Pancreas (tissue), 10 donors: ENCODE measurements at places on chromosomes 12 and 14. TPM values are rescaled to one million over a fixed set of nuclear protein-coding genes. Genes with fewer than 3 reads are reported as not detected.
A peak's percentile ranks its signal among the peaks of the same experiment; 100 is the strongest.

GRCh38 chr12:97977870-97978405, 515.3 kb downstream of the RMST start:
- no peaks in the 10 kb centered on the region for H3K4me1 ChIP-seq
- no peaks in the 10 kb centered on the region for H3K36me3 ChIP-seq
- H3K4me3 ChIP-seq = no peak overlapping the region
- H3K27me3 ChIP-seq = no peaks in the 10 kb centered on the region

DNA sequence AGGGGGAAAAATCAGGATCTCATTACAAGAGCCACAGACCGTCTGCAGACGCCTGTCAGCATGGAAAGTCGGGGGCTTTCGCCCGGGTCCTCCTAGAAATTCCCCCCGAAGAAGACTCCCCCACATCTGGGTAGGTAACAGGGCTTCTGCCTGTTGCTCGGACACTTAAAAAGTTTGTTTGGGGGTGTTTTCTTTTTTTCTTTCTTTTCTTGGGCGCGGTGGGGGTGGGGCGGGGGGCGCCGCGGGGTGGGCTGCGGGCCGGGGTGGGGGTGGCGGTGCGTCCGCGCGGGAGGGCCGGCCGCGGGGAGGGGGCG, 358 bp downstream of the ELK3 start:
- no peaks in the 10 kb centered on the region for H3K4me1 ChIP-seq
- H3K27ac ChIP-seq = no peak overlapping the region
- DNase-seq = no peak
- H3K36me3 ChIP-seq = no peaks in the 10 kb centered on the region
- no peaks in the 10 kb centered on the region for H3K27me3 ChIP-seq

GRCh38 chr12:57726151-57726883, 12.2 kb downstream of the AGAP2 start:
- H3K4me1 ChIP-seq = no peaks in the 10 kb centered on the region
- DNase-seq = peak; percentile 90
- peak overlapping the region; percentile 52 for H3K27ac ChIP-seq
- H3K36me3 ChIP-seq = no peaks in the 10 kb centered on the region
- peak overlapping the region; percentile 63 for H3K4me3 ChIP-seq

Gene KRT3
- not detected for total RNA-seq

Gene PTHLH
- total RNA-seq = 0.09 TPM
